Activated CD8-positive, alpha-beta T cell treated with anti-CD3 and anti-CD28 coated beads, Interleukin-2, amount 10 ng/mL, durations not matched to agents 7 days and 5 days (primary cell): ENCODE measurements at places on chromosomes 12 and 14. TPM values are rescaled to one million over a fixed set of nuclear protein-coding genes. Genes with fewer than 3 reads are reported as not detected.

DNA sequence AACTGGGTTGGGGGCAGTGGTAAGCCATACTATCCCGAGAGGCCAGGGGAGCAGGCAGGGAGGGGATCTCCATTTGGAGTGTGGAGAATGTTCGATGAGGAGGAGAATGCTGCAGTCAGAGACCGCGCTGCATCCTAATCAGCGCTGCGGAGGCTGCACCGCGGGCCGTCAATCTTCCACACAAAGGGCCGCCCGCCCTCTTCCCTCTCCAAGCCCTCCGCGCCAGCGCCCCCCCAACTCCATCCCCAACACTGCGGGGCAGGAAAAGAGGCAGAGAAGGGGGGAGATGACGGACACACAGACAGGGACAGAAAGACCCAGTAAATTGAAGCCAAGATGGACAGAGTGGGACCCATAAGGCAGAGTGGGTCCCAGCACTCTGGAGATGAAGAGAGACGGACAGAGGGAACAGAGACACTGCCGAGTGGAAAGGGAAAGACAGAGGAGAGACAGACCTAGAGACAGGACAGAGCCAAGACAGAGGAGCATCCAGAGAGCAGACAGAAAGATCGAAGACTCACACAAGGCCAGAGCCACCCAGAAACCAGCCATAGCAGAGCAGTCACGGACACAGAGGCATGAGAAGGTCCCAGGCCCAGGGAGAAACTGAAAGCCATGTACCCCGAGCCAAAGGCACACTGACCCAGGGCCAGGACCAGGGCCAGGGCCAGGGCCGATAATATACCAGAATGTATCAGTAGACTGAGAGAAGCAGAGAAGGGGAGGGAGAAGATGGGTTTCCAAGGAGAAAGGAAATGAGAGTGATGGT lies 3.5 kb downstream of the CISTR start:
- peaks cover 2% of the 10 kb centered on the region for H3K36me3 ChIP-seq
- H3K27ac ChIP-seq, result no peak overlapping the region

TGM1 gene
- total RNA-seq, result 3.1 TPM

CD63 gene
- 206 TPM for total RNA-seq

DNA sequence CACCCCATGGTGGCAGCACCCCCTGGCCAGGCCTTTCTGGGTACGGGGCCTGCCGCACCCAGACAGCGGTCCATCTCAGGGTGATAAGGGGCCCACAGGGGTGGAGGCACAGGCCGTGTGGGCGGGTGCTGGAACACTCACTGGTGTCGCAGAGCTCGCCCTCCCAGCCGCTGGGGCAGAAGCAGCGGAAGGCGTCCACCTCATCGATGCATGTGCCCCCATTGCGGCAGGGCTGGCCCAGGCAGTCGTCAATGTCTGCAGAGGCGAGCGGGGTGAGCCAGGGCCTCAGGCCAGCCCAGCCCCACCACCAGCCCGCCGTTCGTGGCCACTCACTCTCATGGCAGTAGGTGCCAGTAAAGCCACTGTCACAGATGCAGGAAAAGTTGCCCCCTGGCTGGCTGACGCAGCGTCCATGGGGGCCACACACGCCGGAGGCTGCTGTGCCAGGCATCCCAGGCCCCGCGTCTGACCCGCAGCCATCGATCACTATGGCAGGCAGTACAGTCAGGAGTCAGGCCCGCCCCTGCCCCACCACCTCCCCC lies 19.9 kb downstream of the JAG2 start:
- no peak overlapping the region for H3K27ac ChIP-seq
- H3K36me3 ChIP-seq, result no peaks in the 10 kb centered on the region
- no peak overlapping the region for H3K4me3 ChIP-seq
- no peak for DNase-seq

- DNase-seq, result no peak
- H3K4me1 ChIP-seq, result no peaks in the 10 kb centered on the region
- no peaks in the 10 kb centered on the region for H3K36me3 ChIP-seq
These were observed 29.1 kb upstream of the TRIM9 start for GRCh38 chr14:51124029-51124428.

GRCh38 chr12:13133886-13134285 lies 30.4 kb upstream of the GSG1 start:
- no peak for DNase-seq
- peaks cover 24% of the 10 kb centered on the region for H3K27me3 ChIP-seq
- no peak overlapping the region for H3K27ac ChIP-seq
- H3K4me1 ChIP-seq, result peaks cover 10% of the 10 kb centered on the region

DNA sequence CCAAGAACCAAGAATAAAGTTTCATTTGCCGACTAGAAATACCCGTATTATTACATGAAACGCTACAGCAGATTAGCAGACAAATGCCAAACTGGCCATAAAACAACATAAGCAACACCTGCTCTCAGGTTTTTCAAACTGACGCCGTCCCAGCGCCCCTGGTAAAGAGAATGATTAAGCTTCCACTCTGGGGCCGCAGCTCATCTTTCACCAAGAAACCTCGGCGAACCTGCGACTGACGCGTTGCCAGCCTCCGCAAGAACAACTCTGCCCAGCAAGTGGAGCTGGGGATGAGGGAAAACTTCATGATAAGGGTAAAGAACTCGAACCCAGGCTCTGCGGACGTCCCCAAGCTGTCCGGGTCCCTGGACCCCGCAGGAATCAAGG lies 530 bp downstream of the ARL1 start:
- no peaks in the 10 kb centered on the region for H3K36me3 ChIP-seq
- peaks cover 21% of the 10 kb centered on the region for H3K4me1 ChIP-seq
- peak overlapping the region; percentile 96 for H3K27ac ChIP-seq

C1QL4 gene
- total RNA-seq, result not detected

DNA sequence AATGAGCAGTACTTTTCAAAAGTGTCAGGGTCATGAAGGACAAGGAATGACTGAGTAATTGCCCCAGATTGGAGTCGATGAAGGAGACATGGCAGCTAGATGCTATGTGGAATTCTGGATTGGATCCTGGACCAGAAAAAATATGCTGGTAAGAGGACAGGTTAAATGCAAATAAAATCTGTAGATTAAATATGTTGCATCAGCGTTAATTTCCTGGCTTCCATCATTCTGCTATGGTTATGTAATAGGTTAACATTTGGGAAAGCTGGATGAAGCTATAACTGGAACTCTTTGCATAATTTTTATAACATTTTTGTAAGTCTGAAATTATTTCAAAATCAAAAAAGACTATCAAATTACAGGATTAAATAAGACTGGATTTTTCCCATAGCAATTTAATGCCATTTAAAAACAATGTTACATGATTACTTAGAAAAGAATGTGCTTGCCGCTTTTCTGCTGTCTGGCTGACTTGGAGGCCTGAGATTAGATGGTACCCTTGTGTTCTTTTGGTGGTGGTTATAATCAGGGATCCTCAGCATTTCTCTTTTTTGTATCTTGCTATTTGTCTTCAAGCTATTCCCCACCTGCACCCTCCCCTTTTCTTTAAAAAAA lies 65.1 kb downstream of the FBXW8 start:
- H3K4me3 ChIP-seq, result no peak overlapping the region
- no peak for DNase-seq
- peaks cover 11% of the 10 kb centered on the region for H3K36me3 ChIP-seq
- no peaks in the 10 kb centered on the region for H3K27me3 ChIP-seq
- no peak overlapping the region for H3K27ac ChIP-seq
- H3K4me1 ChIP-seq, result peaks cover 8% of the 10 kb centered on the region

GRCh38 chr12:70982991-70983390 lies 62.5 kb upstream of the PTPRR start:
- no peaks in the 10 kb centered on the region for H3K27me3 ChIP-seq
- DNase-seq, result no peak
- H3K4me3 ChIP-seq, result no peak overlapping the region

GRCh38 chr14:63371033-63371432 lies 52.3 kb upstream of the GPHB5 start:
- no peak overlapping the region for H3K4me3 ChIP-seq
- H3K27ac ChIP-seq, result no peak overlapping the region
- DNase-seq, result no peak

LYZ gene
- total RNA-seq, result not detected

DNA sequence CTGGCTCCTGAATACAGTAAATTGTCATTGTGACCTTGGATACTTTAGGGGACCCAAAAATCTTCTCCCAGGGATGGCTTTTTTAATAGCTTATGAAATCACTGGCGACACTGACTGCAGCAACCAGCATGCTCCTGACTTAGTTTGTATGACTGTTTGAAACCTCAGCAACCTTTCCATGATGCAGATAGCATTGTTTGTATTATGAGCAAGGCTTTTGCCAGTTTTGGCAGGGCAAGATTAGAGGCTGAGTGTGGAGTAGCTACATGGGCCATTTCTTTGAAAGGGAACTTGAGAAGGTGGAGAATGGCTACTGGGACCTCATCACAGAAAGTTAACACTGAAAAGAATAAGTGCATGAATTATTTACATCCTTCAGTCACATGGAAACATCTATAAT lies 50.9 kb downstream of the SLC4A8 start:
- H3K27ac ChIP-seq, result no peak overlapping the region
- no peak overlapping the region for H3K4me3 ChIP-seq
- H3K36me3 ChIP-seq, result peaks cover 10% of the 10 kb centered on the region
- peaks cover 3% of the 10 kb centered on the region for H3K4me1 ChIP-seq
- no peaks in the 10 kb centered on the region for H3K27me3 ChIP-seq

DNA sequence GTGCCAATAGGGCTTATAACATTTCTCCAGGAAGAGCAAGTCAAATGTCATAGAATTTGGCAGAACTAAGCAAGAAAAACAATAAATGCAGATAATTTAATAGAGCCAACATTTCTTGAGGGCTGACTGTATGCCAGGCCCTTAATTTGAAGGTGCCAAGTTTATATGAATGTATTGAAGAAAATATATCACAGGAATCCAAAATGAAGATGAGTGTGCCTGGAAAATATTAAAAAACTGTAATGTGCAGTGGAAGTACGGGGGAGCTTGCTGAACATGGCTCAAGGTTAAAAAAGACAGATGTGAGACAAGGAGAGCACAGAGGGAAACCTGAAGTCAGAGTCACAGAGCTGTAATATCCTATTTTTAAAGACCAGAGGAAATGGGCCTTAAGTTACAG lies 16.4 kb downstream of the NR1H4 start:
- H3K27ac ChIP-seq, result no peak overlapping the region
- no peaks in the 10 kb centered on the region for H3K36me3 ChIP-seq
- no peaks in the 10 kb centered on the region for H3K4me1 ChIP-seq
- no peaks in the 10 kb centered on the region for H3K27me3 ChIP-seq
- H3K4me3 ChIP-seq, result no peak overlapping the region
- no peak for DNase-seq

DNA sequence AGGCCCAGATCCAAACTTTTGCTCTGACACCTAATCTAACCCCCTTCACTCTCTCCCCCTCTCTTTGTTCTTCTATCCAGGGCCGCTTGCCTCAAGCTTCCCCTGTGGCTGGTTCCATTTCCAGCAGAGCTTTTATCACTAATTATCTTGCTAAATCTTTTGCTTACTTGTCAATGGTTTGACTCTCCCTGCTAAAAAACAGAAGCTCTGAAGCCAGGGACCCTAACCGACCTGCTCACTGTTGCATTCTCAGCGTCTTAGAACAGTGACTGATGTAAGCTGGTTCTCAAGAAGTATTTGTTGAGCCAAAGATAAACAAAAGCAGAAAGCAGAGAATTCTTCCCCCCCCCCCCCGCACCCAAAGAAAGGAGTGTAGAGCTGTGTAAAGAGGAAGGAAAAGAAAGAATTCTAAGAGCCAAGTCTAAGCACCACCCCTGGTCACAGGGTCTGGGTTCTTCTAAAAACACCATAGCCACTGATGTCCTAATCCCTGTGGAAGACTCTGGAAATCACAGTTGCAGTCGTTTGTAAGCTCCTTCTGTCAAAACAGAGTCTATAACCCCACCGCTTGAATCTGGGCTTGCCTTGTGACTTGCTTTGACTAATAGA lies 385.8 kb downstream of the MED13L start:
- H3K27ac ChIP-seq, result no peak overlapping the region
- peaks cover 3% of the 10 kb centered on the region for H3K27me3 ChIP-seq
- H3K36me3 ChIP-seq, result no peaks in the 10 kb centered on the region
- no peaks in the 10 kb centered on the region for H3K4me1 ChIP-seq
- DNase-seq, result no peak

GRCh38 chr14:103748534-103748857 lies 32.9 kb downstream of the ZFYVE21 start:
- H3K36me3 ChIP-seq, result peaks cover 6% of the 10 kb centered on the region
- peaks cover 29% of the 10 kb centered on the region for H3K4me1 ChIP-seq
- H3K27ac ChIP-seq, result peak overlapping the region; percentile 77
- H3K4me3 ChIP-seq, result no peak overlapping the region

OAS1 gene
- 143 TPM for total RNA-seq

PLEKHD1 gene
- total RNA-seq, result 0.10 TPM

DNA sequence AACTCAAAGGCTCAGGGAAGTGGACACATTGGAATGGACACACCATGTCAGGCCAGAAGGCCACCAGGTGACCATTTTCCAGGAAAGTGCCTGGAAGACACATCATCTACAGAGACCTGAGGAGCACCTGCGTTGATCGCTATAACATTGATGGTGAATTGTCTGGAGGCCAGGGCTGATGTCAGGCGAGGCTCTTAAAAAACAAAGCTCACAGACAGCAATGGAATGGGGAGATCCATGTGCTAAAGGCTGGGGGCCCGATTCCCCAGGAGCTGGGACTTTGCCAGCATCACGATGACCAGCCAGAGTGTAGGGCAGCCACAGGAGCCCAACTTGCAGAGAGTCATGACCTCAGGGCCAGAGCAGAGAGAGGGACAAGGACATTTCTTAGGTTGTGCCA lies 30.3 kb downstream of the DIO3 start:
- DNase-seq, result no peak
- no peak overlapping the region for H3K4me3 ChIP-seq
- no peaks in the 10 kb centered on the region for H3K27me3 ChIP-seq
- H3K27ac ChIP-seq, result no peak overlapping the region

GRCh38 chr12:69024413-69024812 lies 91.4 kb upstream of the CPM start:
- H3K27me3 ChIP-seq, result peaks cover 13% of the 10 kb centered on the region
- H3K4me3 ChIP-seq, result no peak overlapping the region
- no peak for DNase-seq
- H3K27ac ChIP-seq, result no peak overlapping the region

- no peak for DNase-seq
- H3K4me1 ChIP-seq, result peaks cover 20% of the 10 kb centered on the region
- no peaks in the 10 kb centered on the region for H3K27me3 ChIP-seq
- H3K27ac ChIP-seq, result no peak overlapping the region
- no peaks in the 10 kb centered on the region for H3K36me3 ChIP-seq
These were observed 8.8 kb downstream of the BCL7A start for GRCh38 chr12:122030424-122031035.

IL23A gene
- 3.7 TPM for total RNA-seq

DNA sequence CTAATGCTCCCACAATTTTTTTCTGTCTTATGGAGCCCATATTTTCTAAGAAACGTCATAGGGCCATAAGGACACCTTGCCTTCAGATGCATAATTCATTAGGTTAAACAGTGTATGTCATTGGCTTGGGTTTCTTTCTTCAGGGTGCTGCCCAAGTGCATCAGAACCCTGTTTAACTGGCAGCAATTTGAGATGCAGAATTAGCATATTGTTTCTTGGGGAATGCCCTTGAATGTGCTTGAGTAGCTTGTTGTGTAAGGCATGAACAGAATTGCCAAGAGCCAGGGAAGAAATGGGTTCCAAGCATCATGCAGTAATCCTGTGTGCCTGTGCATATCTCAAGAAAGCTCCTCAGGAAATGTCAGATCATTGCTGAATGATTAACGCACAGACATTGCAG lies 277.2 kb downstream of the SYT1 start:
- no peaks in the 10 kb centered on the region for H3K27me3 ChIP-seq
- no peak overlapping the region for H3K27ac ChIP-seq
- H3K36me3 ChIP-seq, result no peaks in the 10 kb centered on the region
- no peak for DNase-seq
- H3K4me3 ChIP-seq, result no peak overlapping the region
- no peaks in the 10 kb centered on the region for H3K4me1 ChIP-seq

GRCh38 chr12:44101475-44101874 lies 265.6 kb downstream of the TMEM117 start:
- H3K27ac ChIP-seq, result no peak overlapping the region
- no peak overlapping the region for H3K4me3 ChIP-seq
- H3K4me1 ChIP-seq, result no peaks in the 10 kb centered on the region
- H3K27me3 ChIP-seq, result no peaks in the 10 kb centered on the region
- H3K36me3 ChIP-seq, result no peaks in the 10 kb centered on the region
